ENCODE measurements at places on chromosomes 11 and 22.

- peak; percentile 56 for DNase-seq
Measured at GRCh38 chr11:28228196-28228895, 120.2 kb downstream of the METTL15 start.

- DNase-seq: no peak
Measured at GRCh38 chr11:14746857-14747395, 103.3 kb downstream of the PDE3B start.

DNA sequence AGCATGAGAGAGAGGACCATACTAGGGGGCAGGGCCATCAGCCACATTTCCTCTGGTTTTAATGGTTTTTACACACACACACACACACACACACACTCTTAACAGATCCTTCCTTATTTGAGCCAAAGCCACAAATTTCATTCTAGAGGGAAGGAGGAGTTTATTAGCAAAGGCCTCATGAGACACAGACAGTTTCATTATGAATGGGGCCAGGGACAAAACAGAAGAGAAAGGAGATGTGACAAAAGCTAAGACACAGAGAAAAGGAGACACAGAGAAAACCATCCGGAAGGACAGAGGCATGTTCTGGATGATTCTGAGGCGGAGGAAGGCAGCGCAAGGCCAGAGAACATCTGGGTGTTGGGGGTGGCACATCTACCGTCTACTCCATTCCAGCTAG is 32.2 kb upstream of the ARFGAP3 start:
- no peak for DNase-seq

DNA sequence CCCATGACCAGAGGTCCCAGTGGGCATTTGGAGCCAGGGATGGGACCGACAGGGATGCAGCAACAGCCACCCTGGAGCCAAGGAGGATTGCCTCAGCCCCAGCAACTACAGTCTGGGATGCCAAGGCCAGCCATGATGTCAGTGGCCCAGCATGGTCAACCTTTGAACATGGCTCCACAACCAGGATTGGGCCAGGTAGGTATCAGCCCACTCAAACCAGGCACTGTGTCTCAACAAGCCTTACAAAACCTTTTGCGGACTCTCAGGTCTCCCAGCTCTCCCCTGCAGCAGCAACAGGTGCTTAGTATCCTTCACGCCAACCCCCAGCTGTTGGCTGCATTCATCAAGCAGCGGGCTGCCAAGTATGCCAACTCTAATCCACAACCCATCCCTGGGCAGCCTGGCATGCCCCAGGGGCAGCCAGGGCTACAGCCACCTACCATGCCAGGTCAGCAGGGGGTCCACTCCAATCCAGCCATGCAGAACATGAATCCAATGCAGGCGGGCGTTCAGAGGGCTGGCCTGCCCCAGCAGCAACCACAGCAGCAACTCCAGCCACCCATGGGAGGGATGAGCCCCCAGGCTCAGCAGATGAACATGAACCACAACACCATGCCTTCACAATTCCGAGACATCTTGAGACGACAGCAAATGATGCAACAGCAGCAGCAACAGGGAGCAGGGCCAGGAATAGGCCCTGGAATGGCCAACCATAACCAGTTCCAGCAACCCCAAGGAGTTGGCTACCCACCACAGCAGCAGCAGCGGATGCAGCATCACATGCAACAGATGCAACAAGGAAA is 27.3 kb upstream of the L3MBTL2 start:
- no peak for DNase-seq

- no peak for DNase-seq
Measured at GRCh38 chr22:44604991-44605390, 97.0 kb upstream of the PRR5 start.

DNA sequence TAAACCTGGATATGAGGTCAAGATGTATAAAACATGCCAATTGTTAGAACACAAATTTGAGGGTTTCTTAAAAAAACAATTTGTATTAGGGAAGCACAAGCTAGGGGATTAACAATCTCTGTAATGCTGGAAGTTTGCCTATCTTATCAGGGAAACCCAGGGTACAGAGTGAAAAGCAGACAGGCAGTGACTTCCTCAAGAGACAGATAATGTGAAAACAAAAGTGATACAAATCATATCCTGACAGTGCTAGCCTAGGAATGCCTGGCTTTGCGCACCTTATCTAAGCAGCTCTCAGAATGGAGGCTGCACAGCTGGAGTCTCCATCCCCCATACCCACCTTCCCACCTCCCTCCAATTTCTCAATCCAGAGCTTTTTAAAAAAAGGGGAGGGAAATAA is 22.5 kb upstream of the RBX1 start:
- peak; percentile 71 for DNase-seq

DNA sequence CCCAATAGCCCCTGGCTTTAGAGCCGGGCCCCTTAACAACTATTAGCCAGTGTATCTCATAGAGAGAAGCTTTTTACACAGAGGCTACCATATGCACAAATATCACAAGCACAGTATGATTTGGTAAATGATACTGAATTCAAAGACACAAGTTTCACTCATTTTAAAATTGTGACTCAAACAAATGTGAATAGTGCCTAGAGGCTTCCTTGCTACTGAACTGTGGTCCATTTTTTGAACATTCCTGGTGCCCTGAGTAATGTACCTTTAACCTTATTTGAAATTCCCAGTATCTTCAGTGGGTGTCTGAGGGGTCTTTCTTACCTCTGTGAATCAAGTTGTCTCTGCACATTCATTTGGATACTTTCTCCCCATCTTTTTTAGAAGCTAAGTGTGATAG is 156.2 kb downstream of the MAML2 start:
- no peak for DNase-seq

GRCh38 chr22:27670701-27671412 is 130.7 kb downstream of the MN1 start:
- DNase-seq: peak; percentile 13

GRCh38 chr11:37323843-37324242 is 725.8 kb upstream of the RAG2 start:
- no peak for DNase-seq

DNA sequence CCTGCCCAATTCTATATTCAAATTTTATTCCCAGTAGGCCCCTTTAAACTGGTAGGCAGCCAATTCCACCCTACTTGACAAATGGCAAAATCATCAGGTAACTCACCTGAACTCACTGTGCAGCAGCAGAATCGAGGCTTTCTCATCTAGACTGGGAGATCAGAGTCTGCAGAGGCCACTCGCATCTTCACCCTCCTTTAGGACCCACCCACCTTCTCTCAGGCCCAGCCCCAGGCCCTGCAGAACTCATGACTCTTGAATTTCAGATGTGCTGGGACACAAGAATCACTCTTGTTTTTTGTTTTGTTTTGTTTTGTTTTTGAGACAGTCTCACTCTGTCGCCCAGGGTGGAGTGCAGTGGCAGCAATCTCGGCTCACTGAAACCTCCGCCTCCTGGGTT is 38.8 kb downstream of the MICAL3 start:
- DNase-seq: no peak

Data from endothelial cell of umbilical vein (primary cell).